HS-5 (cell line): ENCODE measurements at places on chromosomes 11 and 22.

GRCh38 chr22:37633625-37634416 is 5.6 kb upstream of the SH3BP1 start:
- DNase-seq = no peak

DNA sequence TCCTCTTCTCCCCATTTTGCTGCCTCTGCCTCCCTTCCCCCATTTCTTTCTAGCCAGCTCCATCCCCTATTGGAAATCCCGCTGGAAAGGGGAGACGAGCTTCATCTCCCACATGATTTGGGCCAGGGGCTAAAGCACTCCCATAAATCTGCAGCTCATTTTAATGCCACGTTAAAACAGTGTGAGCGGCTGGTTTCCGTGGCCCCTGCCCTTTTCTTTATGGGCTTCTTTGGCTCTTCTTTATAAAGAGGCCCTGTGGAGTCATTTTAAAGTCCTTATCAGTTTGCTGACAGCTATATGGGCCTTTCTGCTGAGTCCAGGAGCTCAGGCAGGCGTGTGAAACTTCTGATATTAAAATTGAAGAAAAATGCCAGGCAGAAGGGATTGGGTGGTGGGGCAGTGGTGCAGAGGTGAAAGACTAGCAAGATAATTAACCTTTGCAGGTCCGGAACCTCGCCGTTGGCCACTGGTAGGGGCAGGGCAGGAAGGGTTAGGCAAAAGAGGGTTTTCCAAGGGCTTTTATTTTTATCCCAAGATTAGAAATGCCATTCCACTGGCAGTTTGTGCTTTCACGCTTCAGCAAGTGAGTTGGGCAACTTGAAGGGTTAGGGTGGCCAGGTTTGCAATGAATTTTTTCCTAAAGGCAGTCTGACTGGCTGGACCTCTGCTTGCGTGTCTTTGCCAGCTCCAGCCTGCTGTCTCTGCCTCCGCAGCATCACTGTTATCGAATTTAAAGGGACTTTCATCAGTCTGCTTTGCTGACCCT is 44.3 kb downstream of the EXT2 start:
- DNase-seq = no peak

DNA sequence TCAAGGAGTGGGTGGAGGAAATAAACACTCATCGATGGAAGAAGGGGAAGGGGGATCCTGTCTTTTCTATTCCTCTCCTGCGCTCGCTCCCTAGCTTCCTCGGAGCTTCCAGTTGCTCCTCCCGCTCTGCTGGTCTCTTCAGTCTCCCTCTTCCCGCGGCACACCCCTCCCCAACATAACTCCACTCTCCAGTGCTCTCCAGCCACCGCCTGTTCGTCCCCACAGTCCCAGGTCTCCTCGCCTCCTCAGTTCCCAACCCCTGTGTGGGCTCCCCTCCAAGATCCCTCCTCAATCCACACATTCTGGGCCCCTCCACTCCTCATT is 438 bp downstream of the ZW10 start:
- DNase-seq = no peak

GRCh38 chr11:102617466-102618008 is 7.6 kb downstream of the MMP20 start:
- no peak for DNase-seq

- DNase-seq = no peak
Observed at GRCh38 chr11:67345247-67345919, 8.0 kb downstream of the POLD4 start.

GRCh38 chr11:67556244-67556643 is 27.4 kb upstream of the GSTP1 start:
- no peak for DNase-seq

GRCh38 chr11:1820463-1821325 is 14.1 kb upstream of the SYT8 start:
- no peak for DNase-seq

- DNase-seq = no peak
Observed at GRCh38 chr11:115911613-115912346, 407.6 kb upstream of the CADM1 start.

GRCh38 chr22:30830907-30831306 is 136.2 kb downstream of the OSBP2 start:
- peak; percentile 94 for DNase-seq

DNA sequence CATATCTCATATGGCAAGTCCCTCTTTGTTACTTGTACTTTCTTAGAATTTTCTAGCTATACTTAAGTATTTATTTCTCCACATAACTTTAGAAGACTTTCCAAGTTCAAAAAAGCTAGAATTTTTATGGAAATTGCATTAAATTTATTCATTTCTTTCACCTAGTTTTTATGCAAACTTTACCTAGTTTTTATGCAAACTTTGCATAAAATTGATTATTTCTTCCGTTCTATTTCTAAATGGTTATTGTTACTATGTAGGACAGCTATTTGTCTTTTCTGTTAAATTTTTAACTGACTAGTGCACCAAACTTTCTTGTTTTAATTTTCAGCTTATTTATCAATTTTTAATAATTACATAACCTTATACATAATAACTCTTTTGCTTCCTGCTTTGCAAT is 3.2 kb upstream of the CREBZF start:
- DNase-seq = no peak

GRCh38 chr22:27843441-27843840 is 41.9 kb upstream of the MN1 start:
- DNase-seq = no peak

DNA sequence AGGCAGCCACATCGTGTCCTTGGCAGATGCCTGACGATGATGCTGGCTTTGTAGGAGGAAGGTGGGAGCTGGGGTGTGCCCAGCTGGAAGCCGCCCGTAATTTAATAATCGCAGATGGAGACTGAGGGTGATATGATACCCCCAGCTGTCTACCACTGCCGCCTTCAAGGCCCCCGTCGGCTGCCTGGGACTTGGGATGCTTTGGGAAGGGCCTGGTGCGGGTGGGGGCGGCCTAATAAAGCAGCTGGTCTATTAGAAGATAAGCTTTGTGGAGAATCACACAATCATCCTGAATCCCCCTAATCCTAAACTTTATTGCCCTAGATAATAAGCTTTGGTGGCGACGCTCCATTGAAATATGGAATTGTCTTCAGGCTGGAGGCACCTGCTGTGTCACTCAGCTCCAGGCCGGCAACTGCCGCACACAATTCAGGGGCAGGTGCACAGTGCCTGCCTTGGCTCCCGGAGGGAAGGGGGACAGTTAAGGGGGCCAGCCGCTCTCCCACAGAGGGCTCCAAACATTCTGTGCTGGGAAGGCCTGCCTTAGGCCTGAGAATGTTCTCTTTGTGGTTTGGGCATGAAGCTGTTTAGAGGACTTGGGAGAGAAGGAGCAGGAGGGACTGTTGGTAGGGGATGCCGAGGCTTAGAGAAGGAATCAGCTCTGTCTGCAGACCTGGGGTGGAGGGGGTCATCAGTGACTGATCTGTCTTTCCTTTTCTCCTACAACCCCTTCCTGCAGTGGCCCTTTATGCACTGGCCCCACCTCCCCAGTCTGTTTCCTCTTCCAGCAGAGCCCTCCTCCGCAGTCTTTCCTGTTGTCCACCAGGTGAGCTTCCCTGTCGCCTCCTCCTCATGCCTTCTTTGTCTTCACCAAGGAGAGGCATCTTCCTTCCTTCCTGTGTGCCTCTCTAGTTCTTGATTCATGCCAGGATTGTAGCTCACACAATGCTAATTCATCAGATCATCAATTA is 65.3 kb downstream of the ARL14EP start:
- no peak for DNase-seq

DNA sequence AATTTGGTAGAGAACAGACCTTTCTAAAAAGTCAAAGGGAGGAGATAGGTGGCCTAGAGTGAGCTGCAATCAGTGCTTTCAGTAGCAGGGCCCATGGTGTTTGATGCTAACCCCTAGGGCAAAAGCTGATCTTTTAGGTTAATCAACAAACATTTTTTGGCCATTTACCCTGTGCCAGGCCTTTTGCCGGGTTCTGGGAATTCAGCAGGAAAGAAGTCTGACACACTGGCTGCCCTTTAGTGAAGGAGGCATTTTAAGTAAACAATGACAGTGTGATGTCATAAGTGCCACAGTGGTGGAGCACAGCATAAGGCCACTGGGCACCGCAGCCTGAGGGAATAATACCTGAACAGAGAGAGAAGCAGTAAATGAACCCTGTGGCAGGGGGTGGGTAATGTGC is 29.0 kb downstream of the C22orf31 start:
- no peak for DNase-seq

GRCh38 chr11:100827934-100828661 is 141.0 kb downstream of the ARHGAP42 start:
- no peak for DNase-seq

DNA sequence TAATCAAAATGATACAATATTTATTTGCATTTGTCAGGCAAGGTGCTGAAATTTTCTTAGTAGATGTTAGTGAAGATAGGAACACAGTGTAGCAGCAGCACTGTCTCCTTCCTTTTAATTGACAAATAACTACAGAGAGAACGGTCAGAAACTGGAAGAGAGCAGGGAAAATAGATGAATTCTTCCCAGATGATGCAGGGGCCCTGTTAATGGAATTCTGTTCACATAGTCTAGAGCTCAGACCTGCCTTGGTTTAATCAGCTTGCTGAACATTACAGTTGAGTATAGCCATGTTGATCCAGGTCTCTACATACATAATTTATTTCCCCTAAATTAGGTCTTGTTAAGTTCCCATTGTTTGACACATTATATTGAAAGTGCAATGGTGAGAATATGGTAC is 127.4 kb downstream of the SLC17A6 start:
- DNase-seq = no peak

- no peak for DNase-seq
Observed at GRCh38 chr22:27679693-27680488, 121.7 kb downstream of the MN1 start.

DNA sequence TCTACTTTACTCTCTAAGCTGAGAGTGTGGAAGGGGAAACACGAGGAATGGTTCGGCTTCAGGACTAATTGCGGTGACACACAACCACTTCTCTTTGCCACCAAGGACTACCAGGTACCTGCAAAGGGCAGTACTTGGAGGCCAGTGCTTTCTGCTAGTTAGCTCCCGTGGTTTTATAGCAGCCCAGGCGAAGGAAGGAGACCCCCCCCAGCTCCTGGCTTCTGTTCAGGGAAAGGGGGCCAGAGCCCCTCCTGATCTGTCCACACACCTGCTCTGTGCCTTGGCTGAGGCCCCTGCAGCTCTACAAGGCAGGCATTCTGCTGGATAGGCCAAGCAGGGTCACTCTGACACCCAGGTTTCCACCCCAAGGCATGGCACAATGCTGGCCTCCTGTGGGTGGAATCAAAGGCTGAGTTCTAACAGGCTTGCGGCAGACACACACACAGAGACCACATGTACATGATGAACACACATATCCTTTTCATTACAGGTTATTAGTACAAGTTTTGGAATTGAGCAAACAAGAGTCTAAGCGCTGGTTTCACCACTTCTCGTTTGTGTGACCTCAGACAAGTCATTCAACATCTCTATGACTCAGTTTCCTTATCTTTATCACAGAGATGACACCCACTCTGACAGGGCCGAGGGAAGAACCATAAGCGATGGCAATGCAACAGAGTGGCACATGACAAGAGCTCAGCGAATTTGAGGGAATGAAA is 7.5 kb downstream of the SERPIND1 start:
- DNase-seq = no peak

DNA sequence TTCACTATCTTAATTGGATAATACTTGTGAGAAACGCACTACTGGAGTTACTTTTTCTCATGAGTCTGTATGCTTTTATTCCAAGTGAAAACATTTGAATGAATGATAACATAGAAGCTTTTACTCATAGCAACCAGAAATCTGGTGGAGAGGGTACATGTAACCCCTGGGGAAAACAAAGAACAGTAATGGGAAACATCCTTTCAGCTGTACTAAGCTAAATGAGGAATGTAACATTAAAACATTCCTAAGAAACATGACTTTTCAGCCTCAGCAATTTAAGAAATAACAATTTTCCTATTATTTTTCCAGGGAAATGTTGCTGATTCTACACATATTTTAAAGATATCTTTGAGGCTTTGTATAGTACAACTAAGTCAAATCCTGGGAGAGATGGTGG is 97.2 kb upstream of the CEP126 start:
- DNase-seq = no peak

DNA sequence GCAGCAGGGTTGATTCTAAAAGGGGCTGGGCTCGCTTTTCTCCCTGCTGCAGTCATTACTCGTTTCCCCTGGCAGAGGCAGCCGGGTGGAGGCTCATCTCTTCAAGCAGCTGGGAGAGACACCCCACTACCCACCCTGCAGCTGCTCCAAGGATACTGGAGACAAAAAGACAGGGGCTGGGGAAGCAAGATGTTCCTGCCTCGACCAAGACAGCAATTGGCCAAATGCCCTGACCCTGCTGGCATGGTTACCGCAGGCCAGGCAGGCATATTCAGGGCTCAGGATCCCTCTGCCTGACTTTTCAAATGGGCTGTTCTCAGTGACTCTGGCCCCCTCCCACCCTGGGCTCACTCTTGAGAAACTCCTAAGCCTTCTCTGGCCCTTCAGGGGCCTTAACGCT is 6.8 kb upstream of the RGL4 start:
- DNase-seq = no peak

DNA sequence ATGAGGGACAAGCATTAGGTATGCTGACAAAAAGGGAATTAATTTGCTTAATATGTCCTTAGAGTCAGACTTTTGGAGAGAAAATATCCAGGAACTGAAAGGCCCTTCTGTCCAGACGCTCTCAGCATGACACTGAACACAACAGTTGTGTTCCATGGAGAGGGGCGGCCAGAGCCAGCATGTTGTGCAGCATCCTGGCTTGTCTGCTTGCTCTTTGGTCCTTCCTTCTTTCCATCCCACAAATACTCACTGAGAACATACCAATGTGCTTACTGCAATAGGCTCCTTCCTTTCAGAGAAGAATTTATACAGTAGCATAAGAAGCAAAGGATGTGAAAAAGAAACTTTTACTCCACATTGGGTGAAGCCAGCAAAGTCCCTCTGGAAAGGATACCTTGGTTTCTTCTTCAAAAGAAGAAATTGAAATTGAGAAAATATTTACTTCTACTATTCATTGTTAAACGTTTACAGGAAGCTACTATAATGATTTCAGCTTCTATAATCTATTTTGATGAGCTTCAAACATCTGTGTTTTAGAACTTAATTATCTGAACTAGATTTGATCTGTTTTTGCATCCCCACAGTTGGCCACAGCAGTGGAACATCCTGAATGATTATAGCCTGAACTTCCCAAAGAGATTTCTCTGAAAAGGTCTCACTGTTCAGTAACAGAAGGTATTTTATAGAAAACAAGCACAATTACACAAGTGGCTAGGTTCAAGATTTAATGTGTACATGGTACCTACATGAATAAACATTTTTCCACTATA is 304.1 kb upstream of the PITPNB start:
- no peak for DNase-seq

DNA sequence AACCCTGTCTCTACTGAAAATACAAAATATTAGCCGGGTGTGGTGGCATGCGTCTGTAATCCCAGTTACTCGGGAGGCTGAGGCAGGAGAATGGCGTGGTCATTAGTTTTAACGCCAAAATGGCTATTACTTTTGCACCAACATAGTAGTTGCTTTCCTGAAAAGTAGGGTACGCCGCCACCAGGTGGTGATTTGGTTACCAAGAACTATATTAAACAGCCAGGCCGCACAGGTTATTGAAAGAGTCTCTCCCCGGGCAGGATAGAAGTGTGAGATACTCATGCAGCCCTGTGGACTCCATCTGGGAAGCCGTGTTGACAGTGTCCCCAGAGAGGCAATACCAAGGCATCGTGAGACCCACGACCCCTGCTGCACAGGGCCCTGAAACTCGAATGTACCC is 24.6 kb upstream of the LRRC32 start:
- DNase-seq = no peak

GRCh38 chr11:96781082-96781481 is 391.3 kb downstream of the JRKL start:
- no peak for DNase-seq

GRCh38 chr11:60492488-60493009 is at the start of gene MS4A12:
MS4A12 (plus strand) TSS chr11:60492778; CDS start chr11:60497319, 4,541 bp downstream.
- DNase-seq = no peak
